Brain microvascular endothelial cell (primary cell): ENCODE measurements at places on chromosomes 6 and 20.

- DNase-seq, result no peak
Measured at GRCh38 chr6:24919056-24919892, 16.5 kb downstream of the RIPOR2 start.

GRCh38 chr6:71582820-71583219 lies 294.2 kb downstream of the OGFRL1 start:
- no peak for DNase-seq

DNA sequence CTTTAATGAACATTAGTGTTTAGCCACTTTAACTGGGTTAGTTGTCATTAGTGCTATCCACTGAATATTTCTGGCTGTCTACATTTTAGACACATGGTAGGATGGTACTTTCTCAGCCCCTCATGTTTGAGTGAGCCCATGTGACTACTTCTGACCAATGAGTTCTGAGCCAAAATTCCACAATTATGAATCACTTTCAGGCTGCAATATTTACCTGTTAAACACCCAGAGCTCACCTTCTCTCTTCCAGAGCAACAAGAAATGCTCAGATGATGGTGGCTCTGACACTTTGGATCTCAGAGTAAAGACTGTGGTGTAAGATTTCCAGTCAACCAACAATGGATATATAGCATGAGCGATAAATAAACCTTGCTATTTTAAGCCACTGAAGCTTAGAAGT lies 24.8 kb downstream of the SPACA1 start:
- DNase-seq, result no peak

DNA sequence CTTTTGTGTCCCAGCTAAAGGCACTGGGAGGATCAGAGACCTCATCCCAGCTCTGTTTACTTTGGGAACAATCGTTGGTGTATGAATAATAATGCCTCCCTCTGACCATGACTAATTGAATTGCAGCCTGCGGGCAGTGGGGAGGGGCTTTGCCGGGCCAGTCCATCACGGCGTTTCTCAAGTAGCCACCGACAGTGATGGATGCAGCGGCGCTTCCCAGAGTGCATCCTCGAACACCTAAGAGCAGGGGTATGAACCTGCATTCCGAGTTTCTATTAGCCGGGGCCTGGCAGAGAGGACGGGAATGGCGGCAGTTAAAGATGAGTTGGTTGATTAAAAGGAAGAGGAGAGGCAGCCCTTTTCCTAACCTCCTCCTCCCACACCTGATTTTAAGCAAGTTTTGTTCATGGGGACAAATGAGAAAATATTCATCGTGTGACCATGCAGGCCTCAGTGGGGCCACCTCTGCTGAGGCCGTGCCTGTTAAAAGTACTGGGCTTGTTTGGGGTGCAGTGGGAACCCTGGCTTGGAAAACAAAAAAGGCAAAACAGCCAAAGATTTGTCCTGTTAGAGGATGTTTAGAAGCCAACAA lies 154.1 kb downstream of the FOXA2 start:
- DNase-seq, result no peak

DNA sequence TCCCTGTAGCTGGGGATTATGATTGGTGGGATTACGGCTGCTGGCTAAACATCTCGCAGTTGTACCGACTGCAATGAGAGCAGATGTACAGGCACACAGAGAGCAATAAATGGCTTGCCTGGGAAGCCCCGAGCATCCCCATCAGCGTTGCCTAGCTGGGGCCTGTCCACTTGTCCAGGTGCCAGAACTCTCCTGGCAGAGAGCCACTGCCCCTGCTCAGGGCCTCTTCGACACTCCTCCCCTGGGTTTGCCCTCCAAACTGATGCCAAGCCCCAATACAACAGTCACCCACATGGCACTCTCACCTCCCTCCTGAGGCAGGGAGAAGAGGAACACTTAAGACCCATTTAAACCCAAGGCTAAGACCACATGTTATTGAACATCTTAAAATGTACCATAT lies 715.1 kb downstream of the PTPRT start:
- DNase-seq, result no peak

DNA sequence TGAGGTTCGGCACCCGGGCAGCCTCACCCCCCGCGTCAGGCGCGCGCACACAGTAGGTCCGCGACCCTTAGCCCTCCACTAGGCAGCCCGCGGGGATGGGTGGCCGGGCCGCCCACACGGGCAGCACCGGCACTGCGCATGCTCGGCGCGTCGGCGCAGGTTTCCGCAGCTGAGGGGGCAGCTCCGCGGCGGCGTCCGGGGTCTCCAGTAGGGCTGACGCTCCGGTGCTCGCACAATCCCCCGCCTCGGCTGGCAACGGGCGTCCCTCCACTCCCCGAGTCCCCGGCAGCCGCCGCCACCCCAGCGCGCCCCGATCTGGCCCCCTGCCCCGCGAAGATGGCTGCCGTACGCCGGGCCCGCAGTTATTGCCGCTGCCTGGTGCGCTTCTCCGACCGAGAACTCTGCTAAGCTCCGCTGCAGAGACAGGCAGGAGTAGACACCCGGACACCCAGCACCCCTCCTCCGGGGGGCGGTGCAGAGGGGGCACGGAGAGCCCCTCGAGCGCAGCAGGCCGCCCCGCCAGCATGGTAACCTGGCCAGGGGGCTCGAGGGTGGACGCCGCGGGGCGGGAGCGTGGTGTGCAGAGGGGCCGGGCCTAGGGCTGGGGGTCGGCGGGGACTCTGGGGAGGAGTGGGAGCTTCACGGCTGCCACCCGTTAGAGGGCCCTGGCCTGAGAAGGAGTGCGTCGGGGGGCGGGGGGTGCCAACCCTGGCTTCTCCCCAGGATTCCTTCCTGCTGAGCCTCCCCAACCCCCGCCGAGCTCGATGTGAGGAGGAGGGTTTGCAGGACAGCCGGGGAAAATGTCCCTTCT lies at the start of gene FBXO9:
Gene FBXO9 (plus strand): TSS at position 139 of the 811 bp plus-strand sequence. CDS start 386 bp downstream, at position 525.
- DNase-seq, result no peak

DNA sequence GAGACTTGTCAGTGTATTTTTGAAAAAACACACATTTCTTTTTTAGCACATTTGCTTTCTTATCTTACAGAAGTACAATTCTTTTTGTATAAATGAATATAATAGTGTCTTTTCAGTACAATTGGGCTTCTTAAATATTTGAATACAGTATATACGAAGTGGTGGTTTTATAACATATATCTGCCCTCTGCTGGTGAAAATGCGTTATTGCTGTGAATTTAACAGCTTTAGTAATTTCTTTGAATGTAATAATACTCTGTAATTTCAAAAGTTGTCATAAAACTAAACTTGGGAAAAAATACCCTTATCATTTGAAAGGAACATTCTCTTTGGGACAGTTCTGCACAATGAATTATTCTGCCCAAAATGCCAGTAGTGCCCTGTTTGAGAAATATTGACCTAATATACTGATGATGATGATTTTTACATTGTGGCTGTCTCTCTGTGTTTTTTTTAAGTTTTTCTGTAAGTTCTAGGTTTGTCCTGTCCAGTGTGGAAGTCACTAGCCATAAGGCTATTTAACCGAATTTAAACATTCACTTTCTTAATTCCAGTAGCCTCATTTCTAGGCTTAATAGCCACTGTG lies 19.0 kb downstream of the SMAP1 start:
- DNase-seq, result peak; percentile 31

- no peak for DNase-seq
Measured at GRCh38 chr6:15474196-15474595, 188.6 kb downstream of the DTNBP1 start.

GRCh38 chr20:34980543-34981233 lies 25.0 kb downstream of the MYH7B start:
- no peak for DNase-seq

DNA sequence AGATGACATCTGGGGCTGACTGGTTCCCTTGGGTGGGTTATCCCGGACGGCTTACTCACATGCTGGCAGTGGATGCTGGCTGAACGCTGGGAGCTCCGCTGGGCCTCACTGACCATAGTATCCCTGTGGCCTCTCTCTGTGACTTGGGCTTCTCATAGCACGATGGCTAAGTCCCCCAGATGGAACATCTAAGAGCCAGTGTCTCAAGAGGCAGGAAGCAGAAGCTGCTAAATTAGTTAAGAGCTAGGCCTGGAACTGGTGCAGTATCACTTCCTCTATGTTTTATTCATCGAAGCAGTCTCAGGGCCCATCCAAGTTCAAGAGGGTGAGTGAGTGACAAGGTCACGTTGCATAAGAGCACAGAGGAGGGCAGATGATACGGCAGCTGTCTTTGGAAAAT lies 116.5 kb upstream of the LAMP5 start:
- DNase-seq, result no peak

DNA sequence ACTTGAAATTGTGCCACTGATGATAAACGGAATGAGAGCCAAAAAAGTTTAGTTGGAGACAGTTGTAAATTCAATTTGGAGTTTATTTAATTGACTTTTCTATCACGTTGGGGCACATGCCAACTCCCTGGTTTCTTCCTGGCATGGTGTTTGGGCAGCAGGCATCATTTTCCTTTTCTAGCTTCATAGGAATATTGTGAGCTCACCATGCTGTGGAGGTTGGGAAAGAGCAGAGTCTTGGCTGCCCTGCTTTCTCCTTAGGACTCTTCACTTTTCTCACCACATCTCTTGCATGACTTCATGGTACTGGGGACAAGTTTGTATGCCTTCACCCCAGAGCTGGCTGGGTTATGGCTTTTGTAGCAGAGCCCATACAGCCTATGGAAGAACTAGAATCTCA lies 6.4 kb downstream of the SCAND1 start:
- DNase-seq, result no peak

- no peak for DNase-seq
Measured at GRCh38 chr6:125924697-125925358, 31.7 kb upstream of the HINT3 start.
